Posterior vena cava (tissue), 2 donors: ENCODE measurements at places on chromosomes 7 and 10.

DNA sequence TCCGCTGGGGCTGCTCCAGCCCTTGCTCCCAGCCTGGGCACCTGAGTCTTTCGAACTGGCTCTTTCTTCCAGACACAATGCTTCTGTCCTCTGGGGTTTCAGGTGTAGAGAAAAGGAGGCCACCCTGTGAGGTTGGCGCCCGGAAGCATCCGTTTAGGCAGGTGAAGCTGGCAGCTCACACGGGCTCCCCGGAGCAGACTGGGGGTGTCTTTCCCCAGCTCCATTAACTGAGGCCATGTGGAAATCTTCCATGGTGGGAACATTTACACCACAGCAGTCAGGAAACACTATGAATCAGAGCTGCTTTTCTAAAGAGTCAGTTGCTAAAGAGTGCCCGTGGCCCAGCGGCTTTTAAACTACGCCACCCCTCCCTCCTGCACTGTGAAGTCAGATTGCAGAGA is 29.2 kb downstream of the PRKAG2 start:
- peak; percentile 58 for DNase-seq

GRCh38 chr7:91913612-91914011 is 27.1 kb upstream of the AKAP9 start:
- no peak for DNase-seq

GRCh38 chr7:77699056-77699455 is 2.8 kb downstream of the RSBN1L start:
- no peak for DNase-seq

- no peak for DNase-seq
These were observed 58.3 kb downstream of the SLC39A12 start for GRCh38 chr10:18010050-18010449.

- no peak for DNase-seq
These were observed 480.1 kb downstream of the INHBA start for GRCh38 chr7:41222746-41223145.
